ENCODE measurements at places on chromosomes 13 and 19.
A peak's percentile ranks its signal among the peaks of the same experiment; 100 is the strongest.

- DNase-seq = peak; percentile 49
Measured at GRCh38 chr19:20078581-20079031, 806 bp downstream of the ZNF90 start.

- DNase-seq = no peak
Measured at GRCh38 chr13:81025091-81025490, 684.2 kb upstream of the SPRY2 start.

DNA sequence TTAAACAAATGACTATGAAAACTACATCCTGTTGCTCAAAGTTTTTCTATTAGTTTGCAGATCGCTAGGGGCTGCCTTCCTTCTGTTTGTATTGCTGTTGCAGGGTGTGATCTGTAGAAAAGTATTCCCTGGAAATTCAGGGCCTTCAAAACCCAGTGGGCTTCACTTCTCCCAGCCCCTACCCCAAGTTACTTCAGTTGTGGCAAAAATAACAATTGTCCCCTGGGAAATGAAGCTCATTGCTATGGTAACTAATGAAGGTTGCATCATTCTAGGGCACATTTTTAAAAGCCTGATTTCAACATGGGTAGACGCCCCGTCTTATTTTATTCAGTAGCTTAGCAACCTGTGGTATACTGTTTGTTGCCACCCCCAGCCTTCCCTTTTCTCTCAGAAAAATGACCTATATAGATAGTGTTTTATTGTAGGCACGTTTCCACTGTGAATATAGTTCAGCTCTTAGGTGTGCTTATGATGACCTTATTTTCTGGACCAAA is 60.9 kb downstream of the WDFY2 start:
- DNase-seq = peak; percentile 39

DNA sequence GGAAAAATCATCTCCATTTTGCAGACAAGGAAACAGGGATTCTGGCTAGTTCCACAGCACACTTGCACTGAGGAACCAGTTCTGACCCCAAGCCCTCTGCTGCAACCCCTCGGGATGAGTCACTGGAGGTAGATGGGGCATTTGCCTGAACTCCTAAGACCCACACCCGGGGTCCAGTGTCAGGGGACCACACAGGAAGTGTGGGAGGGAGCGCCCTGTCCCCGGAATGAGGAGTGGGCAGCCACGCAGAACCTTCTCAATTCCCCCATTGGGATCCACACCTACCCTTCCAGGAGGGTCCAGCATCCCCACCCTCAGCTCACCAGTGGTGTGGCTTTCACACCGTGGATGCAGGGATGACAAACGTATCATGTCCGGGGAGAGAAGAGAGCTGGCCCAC is 62.7 kb downstream of the TSHZ3 start:
- DNase-seq = no peak

DNA sequence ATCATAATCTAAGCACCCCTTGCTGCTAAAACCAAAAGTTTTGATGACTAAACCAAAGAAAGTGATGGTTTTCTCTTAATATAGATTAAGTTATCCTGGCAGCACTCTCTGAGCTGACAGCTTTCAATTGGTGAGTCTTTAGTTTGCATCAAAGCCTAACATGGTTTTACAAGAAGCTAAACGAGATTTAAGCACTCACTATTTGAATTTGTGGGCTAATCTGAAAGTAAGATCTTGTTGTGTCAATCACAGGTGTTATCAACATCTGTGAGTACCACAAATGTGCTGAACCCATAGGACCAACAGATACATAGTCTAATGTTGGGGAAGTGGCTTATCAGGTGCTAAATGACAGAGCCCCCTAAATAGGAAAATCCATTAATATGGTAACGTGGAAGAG is 223.9 kb downstream of the LHFPL6 start:
- DNase-seq = no peak

DNA sequence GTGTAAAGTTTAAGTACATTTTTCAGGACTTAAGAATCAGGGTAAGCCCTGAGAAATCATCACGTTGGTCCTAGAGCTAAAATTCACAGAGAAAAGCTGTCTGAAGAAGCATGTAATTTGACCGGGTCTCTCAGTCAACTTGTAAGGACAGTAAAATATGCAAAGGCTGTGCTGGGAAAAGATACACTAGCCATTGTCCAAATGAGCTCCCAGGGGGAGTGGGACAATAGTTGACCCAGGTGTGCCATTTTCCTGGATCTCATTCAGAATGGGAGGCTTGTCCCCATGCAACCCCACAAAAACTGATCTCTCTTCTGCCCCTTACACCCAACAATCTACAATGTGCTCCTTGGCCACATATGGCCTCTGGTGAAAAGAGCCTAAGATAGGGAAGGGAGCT is 437.9 kb downstream of the KLF12 start:
- DNase-seq = no peak

DNA sequence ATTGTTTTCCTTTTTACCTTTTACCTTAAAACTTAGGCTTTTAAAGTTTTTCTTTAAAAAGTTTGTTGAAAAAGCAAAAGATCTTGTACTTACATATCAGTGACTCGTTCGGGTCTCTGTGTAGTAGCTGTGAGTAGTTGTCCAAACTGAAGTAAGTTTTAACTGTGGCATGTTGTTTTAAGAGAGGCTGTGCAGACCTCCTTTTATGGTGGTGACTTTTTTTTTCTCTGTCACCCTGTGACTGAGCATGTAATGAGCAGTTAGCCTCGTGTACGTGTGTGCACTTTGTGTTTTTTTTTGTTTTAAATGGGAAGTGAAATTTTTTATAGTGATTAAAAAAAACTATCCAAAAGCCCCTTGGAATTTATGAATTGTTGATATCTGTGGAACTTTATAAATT is at the start of gene GPR183:
Gene GPR183, minus strand, starts transcription at position 153 of the 400 bp plus-strand sequence. CDS start 11,254 bp downstream, outside the sequence.
- DNase-seq = peak; percentile 45

DNA sequence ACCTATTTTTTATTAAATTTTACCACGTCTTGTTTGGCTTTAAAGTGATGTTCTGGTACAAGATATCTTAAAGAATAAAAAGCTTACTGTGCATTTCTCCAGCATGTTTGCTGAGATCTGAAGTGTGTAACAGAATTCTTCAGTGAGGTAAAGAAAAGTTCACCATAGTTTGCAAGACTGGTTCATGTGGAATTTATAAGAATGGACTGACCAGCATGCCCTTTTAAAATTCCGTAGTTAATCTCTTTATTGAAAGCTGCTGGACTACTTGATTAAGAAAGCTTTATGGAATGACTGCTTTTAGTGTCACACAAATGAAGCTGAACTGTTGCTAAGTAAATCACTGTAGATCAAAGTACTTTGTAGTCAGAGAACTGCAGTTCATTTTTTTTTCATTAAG is 119.2 kb downstream of the GPC6 start:
- DNase-seq = no peak

- no peak for DNase-seq
Measured at GRCh38 chr19:35512831-35513627, 420 bp downstream of the DMKN start.

- DNase-seq = no peak
Measured at GRCh38 chr13:43263047-43263446, 239.7 kb downstream of the DNAJC15 start.

DNA sequence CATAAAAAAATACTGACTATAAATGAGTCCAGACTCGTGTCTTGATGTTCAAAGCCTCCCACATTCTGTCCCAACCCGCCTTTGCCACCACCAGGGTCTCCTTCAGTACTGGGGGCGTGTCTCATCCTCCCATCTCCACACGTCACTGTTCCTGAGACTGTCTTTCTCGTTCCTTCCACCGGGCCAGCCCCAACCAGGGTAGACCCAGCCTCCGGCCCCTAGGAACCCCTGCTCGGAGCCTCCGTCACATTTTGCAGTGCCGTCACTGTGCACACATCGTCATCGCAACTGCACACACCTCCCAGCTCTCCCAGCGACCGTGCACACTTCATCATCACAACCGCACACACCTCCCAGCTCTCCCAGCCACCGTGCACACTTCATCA is 73.4 kb downstream of the SPACA7 start:
- no peak for DNase-seq

GRCh38 chr13:97026531-97027161 is 32.4 kb upstream of the OXGR1 start:
- no peak for DNase-seq

DNA sequence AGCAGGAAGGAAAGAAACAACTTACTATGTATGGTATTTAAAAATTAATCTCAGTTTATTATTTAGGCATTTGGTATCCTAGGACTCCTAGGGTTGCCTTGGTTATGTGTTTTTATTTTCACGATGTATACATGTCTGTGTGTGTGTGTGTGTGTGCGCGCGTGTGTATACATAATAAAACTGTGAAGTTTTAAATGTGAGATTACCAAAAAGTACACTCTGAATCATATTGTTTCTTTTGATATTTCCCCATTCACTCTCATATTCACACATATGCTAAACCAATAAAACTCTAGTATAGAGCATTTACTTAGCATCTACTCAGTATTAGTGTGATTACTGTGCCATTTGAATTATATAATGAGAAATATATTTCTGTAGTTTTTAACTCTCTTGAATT is 30.8 kb upstream of the NDFIP2 start:
- DNase-seq = no peak

DNA sequence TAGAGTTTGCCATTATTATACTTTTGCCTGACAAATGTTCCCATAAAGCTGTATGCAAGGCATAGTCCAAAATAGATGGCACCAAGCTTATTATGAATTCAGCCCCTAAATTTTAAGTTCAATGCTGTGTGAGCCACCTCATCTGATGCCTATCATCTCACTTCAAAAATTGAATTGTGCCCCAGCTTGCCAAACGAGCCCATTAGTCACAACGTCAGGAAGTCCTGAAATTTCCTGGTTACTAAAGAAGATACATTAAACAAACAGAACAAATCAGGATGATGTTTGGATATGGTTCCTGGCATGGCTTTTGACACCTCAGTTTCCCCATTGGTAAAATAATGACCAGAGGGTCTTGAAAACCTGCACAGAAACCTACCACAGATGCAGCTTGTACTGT is 147.5 kb upstream of the SOX21 start:
- DNase-seq = no peak

DNA sequence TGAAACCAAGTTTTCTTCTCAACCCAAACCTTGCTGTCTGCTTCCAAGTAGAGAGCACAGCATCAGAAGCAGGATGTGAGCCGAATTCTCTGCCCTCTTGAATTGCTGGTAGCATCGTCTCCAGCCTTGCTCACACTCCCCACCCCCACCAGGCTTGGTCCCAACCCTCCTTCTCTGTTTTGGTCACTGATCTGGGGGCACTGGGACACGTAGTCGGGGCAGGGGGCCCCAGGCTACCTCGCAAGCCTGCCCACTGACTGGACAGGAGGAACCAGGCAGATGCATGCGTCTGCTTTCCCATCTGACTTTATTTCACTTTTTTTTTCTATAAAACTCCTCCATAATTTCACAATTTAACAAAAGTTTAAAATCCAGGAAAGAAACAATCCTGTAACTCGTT is 69.7 kb downstream of the MLLT1 start:
- no peak for DNase-seq

GRCh38 chr19:39970425-39970674 is 615 bp upstream of the PSMC4 start:
- DNase-seq = no peak

DNA sequence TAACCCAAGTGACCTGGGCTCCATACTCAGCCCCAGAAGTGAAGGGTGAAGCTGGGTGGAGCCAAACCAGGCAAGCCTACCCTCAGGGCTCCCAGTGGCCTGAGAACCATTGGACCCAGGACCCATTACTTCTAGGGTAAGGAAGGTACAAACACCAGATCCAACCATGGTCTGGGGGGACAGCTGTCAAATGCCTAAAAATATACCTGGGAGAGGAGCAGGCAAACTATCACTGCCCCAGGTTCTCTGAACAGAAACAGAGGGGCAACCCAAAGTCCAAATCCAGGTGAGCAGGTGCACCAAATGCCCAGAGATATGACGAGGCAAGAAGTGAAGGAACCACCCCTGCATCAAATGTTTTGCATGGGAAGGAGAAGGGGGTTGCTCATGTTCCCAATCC is 6.1 kb upstream of the CEACAM7 start:
- no peak for DNase-seq

GRCh38 chr13:20544201-20544923 is 18.7 kb upstream of the CRYL1 start:
- DNase-seq = no peak

GRCh38 chr13:57627663-57628062 is 3.9 kb upstream of the PCDH17 start:
- peak; percentile 43 for DNase-seq

- no peak for DNase-seq
Measured at GRCh38 chr19:35890113-35890650, 10.2 kb downstream of the NFKBID start.

DNA sequence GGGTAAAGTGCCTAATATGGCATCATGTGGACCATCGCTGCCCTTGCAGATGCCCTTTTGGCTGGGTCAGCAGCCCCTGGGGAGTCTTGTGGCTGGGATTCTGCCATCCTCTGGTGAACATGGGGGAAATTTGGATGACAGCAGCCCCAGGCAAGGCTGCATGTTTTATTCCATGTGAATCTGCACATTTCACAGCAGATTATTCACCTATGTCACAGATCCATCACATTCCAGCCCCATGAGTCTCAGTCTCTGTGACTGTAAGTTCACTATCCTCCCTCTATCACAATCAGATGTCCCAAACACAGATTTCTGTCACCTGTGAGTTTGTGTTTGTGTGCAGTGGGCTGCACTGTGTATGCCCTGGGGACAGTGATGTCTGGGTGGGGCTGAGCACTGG is 36.8 kb upstream of the PSG9 start:
- no peak for DNase-seq

GRCh38 chr19:34325181-34325580 is 39.8 kb upstream of the GPI start:
- DNase-seq = no peak

DNA sequence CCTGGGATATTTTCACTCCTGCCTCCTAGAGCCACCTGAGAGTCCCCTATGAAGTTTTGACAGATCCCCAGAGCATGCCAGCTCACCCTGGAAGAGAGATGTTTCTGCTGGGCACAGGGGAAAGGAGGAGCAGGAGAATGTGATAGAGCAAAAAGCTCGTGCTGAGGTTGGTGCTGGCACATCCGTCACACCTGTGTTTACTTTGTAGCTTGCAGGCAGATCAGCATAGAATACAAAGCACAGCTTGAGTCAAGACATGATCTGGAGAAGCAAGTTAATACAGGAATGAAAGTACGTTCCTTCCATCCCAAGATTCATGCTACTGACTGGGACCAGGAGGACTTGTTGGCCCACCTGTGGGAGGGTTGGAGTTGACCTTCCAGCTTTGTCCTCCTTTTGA is 46.1 kb downstream of the HSPH1 start:
- peak; percentile 86 for DNase-seq

Data from NCI-H69 (cell line).